ENCODE measurements at places on chromosomes 16 and 17.

- no peak for DNase-seq
These were observed 9.9 kb downstream of the AHSP start for GRCh38 chr16:31537362-31538242.

DNA sequence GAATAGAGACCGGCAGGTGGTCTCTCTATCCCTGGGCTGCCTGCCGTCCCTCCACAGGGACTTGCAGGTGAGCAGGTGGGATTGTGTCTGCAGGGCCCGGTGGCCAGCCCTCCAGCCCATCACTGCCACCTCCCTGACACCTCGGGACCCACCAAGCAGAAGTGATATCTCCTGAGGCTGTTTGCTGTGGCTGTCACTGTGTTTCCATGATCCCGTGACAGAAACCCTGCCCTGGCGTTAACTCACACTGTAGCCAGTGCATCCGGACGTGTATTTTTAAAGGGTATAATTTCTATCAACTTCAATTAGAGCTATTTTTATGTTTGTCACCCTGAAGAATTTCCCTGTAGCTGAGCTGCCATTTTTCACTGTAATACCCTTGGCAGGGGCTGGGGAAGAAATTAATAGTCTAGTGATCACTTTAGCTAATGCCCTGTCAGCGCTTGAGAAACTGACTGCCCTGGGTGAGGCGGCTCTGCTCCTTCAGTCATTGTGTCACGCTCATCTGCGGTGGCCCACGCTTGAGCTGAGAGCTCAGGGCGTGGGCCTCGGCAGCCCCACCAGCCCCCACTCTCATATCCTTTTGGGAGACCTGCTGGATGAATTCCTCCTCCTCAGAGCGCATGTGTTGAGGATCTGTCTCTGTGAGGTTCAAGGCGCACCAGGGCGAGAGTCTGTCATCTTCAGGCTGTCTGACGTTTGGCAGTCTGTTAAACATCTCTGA, 229.9 kb upstream of the CIBAR2 start:
- no peak for DNase-seq

DNA sequence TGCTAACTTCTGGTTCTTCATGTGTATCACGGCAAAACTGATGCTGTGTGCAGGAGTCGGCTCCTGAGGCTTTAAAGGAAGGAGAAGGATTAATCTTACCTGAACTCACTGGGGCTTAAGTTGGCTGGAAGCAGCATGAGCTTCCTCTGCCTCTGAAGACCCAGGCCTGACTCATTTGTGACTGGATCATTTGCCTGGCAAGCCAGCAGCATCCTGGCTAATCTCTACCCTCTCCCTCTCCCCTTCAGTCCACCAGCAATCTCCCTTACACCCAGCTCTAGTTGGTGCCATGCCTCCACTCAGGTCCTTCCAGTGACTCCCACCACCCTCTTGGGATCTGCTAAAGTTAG, 150.3 kb downstream of the IRX3 start:
- no peak for DNase-seq

GRCh38 chr17:8412089-8412488, 14.5 kb upstream of the RNF222 start:
- no peak for DNase-seq

DNA sequence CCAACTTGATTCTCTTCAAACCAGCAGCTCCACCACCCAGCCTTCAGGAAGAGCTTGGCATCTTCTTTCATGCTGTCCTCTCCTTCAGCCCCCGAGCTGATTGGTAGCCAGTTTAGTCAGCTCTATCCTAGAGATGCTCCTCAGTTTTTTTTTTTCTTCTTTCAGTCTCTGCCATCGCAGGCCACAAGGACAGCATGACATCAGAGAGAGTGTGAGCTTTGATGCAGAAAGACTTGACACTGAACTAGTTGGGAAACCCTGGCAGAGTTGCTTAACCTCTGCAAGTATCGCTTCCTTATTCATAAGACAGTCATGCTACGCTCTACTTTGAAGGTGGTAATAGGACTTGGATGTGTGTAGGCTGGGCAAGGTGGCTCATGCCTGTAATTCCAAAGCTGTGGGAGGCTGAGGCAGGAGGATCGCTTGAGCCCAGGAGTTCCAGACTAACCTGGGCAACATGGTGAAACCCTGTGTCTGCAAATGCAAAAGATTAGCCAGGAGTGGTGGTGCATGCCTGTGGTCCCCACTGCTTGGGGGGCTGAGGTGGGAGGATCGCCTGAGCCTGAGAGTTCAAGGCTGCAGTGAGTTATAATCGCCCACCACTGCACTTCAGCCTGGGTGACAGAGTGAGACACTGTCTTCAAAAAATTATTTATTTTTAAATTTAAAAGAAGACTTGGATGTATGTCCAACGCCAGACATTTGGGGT, 2.6 kb downstream of the CD300LB start:
- DNase-seq: no peak

- no peak for DNase-seq
These were observed at the start of gene TSPOAP1 for GRCh38 chr17:58328195-58329034. TSS of gene TSPOAP1 (minus strand) at chr17:58328795. CDS start at chr17:58327920, 875 bp downstream.

GRCh38 chr17:35540589-35541404, 3.3 kb upstream of the SLFN12L start:
- DNase-seq: no peak

GRCh38 chr16:14309906-14310305, 238.8 kb downstream of the MRTFB start:
- no peak for DNase-seq

DNA sequence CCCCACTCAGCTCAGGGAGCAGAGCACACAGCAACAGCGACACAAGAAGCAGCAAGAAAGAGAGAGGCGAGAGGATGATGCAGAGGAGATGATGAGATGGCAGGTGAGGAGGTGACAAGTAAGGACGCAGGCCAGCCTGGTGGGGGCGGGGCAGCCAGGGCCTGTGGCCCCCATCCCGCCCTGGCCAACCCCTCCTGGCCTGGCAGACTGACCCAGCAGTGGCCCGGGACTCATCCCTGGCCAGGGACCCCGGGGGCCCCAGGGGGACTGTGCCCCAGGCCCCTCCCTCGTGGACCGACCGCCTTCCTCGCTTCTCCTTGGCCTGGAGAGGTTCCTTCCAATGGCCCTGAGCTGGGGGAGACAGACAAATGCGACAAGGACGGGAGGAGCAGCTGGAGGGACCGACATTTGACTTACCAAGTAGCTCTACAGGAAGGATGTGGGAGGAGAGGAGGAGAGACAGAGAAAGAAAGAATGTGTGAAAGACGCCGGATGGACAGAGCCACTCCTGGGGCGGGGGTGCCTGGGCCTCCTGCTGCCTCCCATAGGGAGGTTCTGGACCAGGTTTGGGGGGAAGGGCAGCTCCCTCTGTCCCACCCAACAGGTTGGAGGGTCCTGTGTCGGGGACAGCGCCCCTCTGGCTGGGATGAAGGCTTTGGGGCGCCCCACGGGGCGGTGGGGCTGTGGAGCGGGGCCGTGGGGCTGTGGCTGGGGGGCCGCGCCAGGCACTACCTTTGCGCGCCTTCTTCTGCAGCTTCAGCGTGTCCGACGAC, 6.8 kb downstream of the MTSS2 start:
- no peak for DNase-seq

DNA sequence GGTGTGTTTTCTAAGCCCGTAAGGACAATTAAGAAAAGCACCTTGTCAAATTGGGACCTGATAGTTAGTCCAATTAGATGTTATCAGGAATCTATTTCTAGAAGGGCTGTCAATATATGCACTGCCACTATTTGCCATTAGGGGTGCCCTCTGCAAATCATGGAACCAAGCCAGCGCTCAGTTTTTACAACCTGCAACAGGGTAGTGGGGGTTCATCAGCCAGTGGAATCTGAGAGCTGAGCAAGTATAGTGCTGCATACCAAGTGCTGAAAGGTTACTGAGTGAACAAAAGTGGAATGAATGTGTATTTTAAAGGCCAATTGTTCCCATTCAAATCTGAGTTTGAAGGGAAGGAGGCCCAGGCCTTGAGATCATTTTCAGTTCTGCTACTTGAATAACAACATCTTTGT, 10.4 kb downstream of the PRR11 start:
- no peak for DNase-seq

- no peak for DNase-seq
These were observed 320.2 kb downstream of the MAP2K6 start for GRCh38 chr17:69734656-69735055.

DNA sequence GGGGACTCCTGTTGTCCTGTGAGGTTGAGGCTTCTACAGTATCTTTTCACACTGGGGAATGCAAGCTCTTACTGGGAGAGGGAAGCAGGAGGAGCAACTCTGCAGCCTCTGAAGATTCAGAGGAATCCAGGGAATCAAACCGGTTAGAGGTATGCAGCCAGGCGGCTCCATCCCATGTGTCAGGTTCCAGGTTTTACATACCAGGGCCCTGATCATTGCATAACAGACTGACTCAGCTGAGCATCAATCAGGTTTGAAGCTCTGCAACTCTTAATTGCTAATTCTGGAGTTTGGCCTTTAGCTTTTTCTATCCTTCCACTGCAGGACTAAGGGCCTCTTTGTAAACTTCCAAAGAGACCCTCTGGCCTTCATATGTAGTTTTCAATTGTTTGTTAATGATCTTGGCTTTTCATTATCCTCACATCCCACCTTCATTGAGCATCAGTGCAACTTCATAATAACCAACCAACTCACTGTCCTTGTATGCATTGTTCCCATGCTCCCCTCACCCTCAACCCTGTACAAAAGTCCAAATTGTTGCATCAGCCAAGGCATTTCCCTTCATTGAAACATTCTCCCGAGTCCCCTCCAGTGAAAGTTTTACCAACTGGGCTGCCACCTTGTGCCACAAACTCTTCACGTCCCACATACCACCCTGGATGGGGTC, 59.7 kb upstream of the DHX40 start:
- DNase-seq: no peak

- no peak for DNase-seq
These were observed 15.1 kb downstream of the GSDMB start for GRCh38 chr17:39903158-39903884.

DNA sequence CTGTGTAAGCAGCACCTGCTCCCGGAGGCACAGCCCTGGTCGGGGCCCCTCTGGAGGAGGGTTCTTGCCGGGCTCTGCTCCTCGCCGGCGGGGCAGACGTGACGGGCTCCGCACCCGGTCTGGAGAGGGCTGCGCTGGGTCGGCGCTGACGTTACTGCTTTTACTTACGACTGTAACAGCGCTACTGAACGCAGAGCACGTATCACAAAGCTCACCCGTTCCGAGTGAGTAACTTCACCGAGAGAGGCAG, 1.3 kb upstream of the RAB40C start:
- no peak for DNase-seq

- DNase-seq: no peak
These were observed 9.0 kb downstream of the SLC5A10 start for GRCh38 chr17:18960803-18961511.

DNA sequence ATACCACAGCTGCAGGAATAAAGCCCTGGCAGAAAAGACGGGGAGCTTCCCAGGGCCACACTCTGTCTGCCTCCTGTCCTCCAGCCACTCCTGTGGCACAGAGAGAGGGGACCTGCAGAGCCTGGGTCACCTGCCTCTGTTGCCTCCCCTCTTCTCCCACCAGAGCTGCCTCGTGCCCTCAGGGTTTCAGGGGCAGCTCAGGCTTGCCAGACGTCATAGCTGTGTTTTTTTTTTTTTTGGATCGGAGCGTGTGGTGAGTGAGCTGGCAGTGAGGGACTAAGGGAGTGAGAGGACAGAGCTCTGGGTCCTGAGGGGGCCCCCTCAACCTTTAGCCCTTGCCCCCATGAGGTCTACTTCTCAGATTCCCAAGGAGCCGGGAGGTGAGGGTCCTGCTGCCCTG, 2.1 kb downstream of the PIK3R6 start:
- no peak for DNase-seq

DNA sequence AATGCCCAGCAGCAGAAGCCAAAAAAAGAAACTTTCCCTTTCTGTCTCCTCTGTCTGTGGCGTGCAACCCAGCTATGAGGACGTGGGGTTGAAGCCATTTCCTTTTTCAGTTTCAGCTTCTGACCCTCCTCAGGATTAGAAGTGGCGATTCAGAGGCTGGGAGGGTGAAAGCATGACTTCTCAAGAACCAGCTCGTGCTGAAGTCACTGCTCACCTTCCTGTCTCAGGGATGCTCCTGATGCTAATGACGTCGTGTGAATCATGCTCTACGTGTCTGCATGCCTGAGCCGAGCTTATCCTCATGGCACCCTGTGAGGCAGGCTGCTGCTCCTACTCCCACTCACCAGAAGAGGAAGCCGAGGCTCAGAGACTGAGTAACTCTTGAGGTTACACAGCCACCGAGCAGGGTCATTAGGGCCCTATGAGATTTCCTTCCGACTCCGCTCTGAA, 5.7 kb upstream of the LPO start:
- no peak for DNase-seq

DNA sequence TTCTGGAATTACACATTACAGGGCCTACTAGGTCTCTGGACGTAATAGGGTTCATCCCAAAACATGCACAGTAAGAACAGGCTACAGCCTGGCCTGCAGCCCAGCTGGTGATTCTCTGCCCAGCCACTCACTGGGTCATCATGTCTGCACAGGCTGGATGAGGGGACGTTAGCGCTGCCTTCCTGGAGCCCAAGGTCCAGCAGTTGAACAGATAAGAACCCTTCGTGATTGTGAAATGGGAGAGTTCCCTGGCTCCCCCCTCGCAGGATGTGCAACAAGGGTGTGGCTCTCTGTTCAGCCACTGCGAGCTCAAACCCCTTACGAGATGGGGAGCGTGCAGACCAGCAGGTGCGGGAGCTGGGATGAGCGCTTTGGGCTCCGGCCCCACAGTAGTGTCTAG, 200.0 kb upstream of the CDH5 start:
- DNase-seq: no peak

DNA sequence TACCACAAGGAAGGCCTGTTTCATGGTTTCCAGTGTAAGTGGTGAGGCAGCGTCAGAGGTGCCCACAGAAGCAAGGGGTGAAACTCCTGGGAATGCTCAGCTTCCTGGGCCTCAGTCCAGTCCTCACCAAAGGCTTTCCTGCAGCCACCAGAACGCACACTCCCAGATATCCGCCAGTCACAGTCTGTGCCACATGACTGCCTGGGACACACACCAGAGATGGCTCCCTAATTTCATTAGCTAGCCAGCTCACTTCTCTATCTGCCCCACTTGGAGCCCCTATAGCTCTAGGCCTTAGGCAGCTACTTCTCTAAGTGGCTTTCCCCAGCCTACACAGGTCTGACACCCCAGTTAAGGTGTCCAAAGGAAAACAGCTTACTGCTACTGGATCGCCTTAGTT, 77.0 kb downstream of the CYTH1 start:
- DNase-seq: no peak

- DNase-seq: no peak
These were observed 4.6 kb downstream of the ANKRD11 start for GRCh38 chr16:89485701-89486246.
